Dorsolateral prefrontal cortex (tissue), 122 donors: ENCODE measurements at places on chromosomes 4 and X. TPM values are rescaled to one million over a fixed set of nuclear protein-coding genes. Genes with fewer than 3 reads are reported as not detected.

ENPEP gene
- 3.2 TPM for total RNA-seq

CCKAR gene
- 0.53 TPM for total RNA-seq

DNA sequence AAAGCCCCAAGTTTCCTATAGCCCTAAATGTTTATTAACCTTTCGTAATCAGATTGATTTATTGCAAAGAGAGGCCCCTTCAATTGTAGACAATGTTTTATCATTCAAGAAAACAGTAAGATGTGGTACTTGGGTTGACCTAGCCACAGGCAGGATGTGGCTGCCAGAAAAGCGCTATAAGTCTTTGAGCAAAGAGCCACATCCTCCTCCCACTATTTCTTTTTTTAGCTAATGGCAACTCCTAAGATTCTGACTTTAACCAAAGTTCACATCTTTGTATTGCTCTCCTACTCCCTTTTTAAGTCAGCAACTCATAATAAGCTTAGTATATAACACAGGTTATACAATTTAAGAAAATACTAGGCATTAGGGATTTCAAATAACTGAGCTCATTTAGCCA is 70.7 kb upstream of the PPP3CA start:
- DNase-seq, result no peak

- DNase-seq, result no peak
Observed at GRCh38 chr4:47672696-47673095, 165.2 kb downstream of the CORIN start.
